Activated CD4-positive, alpha-beta T cell treated with anti-CD3 and anti-CD28 coated beads for 24 hours (primary cell): ENCODE measurements at places on chromosomes 1 and 21.
A peak's percentile ranks its signal among the peaks of the same experiment; 100 is the strongest.

DNA sequence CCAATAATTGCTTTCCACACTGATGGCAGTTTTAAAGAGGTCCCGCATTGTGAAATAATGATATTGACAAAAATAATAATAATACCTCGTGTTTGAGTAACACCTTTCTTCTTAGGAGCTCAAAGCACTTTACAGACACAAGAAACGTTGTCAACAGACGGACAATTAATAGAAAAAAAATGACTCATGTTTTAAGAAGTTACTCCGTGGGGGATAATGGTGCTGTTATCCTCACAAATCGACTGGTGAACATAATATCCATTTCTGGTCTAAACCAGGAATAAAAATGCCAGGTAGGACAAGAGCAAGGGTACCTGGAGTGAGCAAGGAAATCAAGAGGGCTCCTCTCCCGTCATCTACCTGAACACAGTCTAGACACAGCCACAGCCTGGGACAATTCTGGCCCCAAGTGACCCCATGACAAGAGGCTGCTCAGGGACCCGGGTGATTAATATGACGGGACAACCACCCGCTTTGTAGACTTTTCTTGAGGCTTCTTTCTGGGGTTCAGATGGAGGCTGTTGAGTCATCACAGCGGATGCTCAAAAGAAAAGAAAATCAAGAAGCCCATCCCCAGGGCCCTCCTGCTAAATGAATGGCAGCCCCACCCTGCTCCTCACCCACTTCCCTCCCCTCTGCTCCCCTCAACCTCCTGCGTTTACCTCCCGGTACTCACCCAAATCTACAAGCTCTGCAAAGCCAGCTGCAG, 146.2 kb upstream of the IRF2BP2 start:
- no peak for DNase-seq

GRCh38 chr1:151907363-151908139, 1.8 kb downstream of the THEM4 start:
- no peak for DNase-seq

DNA sequence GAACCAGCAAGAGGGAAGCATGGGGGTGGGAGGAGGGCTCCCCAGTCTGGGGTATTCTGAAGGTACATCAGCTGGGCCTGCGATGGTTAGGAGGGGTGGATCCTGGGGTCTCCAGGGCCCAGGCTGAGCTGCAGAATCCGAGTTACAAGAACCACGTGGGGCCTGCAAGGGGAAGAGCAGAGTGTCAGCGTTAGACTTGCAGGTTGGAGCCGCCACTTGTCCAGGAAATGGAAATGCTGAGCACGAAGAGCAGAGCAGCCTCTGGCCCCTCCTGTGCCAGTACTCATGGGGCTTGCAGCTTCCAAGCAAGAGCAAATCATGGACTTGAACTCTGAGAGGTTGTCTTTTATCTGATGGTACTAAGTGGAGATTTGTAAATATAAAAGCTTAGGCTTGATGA, 47.5 kb upstream of the COL6A1 start:
- DNase-seq, result no peak

DNA sequence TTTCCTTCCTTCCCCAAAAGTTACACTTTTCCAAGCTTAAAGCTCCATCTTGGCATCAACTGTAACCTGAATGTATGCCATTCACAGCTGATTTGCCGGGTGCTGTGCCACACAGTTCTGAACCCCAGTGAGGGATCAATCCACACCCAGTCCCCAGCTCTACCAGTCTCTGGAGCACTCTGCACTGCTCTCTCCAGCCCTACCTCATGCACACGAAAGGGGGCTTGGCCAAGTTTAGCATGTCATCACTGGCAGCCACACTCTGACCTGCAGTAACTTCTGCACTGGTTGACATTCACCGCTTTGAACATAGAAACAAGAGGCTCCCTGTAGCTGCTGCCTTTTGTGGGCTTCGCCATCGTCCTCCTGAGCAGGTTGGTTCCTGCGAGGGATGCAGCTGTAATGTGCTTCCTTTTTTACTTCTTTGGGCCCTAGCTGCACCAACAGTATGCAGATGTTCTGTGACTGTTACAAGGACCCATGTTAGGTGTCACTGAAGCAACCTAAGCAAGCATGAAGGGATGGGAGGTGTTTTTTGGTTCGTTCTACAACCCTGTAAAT, 135.4 kb upstream of the SLC44A3 start:
- no peak for DNase-seq

DNA sequence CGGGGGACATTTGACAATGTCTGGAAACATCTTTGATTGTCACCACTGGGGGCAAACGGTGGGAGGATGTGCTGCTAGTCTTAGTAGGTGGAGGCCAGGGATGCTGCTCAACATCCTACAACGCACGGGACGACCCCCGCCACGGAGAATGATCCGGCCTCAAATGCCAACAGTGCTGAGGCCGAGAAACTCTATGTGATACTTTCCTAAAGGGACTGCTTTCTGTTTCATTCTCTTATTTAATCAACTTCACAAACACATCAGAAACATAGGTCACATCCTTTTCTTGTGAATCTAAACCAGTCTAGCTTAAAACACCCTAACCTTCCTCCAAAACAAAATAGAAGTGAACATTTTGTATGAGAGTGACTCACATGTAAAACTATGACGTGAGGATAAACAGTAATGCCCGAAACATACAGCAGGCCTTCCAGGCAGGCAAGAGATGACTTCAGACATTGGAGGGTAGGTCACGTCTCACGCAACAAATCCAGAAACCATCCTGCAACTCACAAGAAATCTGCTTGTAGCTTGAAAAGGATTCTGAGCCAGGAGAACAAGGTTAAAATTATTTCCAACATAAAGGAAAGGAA, 37.2 kb upstream of the ETS2 start:
- DNase-seq, result peak; percentile 38

- no peak for DNase-seq
These were observed 522 bp downstream of the DISP3 start for GRCh38 chr1:11479375-11479979.

- no peak for DNase-seq
These were observed 156.0 kb upstream of the SOD1 start for GRCh38 chr21:31503467-31503866.

DNA sequence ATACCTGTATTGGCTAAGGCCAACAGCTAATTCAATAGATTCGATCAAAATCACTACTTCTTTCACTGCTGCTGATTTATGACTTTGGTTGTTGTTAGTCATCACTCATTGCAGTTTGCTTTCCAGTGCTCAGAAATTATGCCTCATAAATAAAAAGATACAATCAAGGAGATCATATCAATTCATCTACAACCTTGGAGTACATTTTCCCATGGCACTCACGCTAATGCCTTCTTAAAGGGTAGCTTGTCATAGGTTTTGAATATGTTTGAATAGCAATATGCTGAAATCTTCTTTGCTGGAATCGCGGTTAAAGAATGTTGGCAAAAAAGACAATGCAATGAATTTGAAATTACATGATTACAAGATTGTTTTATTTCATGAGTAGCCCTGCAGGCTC, 89.9 kb downstream of the KCTD3 start:
- DNase-seq, result no peak

- no peak for DNase-seq
These were observed 51.3 kb downstream of the KCND3 start for GRCh38 chr1:111938123-111938522.

- DNase-seq, result no peak
These were observed 176.8 kb upstream of the SYT6 start for GRCh38 chr1:114330451-114330983.

DNA sequence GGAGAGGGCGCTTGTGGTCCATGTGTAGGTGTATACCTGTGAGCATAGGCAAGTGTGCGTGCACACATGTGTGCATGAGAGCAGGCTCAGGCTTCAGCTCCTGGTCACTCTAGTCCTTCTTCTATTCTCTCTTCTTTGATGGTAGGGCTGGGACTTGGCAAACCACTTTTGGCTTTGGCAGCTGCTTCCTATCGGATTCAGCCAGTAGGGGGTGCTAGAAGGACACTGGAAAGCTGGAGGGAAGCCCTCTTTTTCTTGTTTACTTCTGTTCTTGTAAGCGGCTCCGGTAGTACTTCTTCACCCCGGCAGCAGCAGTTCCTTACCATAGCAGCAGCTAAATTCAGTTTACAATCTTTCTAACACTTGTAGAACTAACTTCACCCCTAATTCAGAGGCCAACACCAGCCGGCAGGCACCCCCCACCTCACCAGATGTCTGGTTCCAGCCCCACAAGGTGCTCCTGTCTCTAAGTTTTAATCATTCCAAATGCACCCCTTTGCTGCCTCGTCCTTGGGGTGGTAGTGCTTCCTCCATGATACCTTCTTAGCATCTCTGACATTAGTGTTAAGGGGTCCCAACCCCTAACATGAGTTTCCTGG, 25.1 kb downstream of the NENF start:
- peak; percentile 52 for DNase-seq

GRCh38 chr1:41650028-41650880, 165.8 kb upstream of the EDN2 start:
- no peak for DNase-seq

GRCh38 chr21:33089395-33090119, 19.6 kb downstream of the OLIG1 start:
- DNase-seq, result no peak

GRCh38 chr1:233635765-233636502, 22.0 kb downstream of the KCNK1 start:
- DNase-seq, result no peak
